ENCODE measurements at places on chromosomes 3 and 15. TPM values are rescaled to one million over a fixed set of nuclear protein-coding genes. Genes with fewer than 3 reads are reported as not detected.

The CLDN1 gene
- total RNA-seq, result 9.0 TPM

The ADPRH gene
- 7.5 TPM for total RNA-seq

The KCNH8 gene
- 0.08 TPM for total RNA-seq

The UROC1 gene
- total RNA-seq, result not detected

DNA sequence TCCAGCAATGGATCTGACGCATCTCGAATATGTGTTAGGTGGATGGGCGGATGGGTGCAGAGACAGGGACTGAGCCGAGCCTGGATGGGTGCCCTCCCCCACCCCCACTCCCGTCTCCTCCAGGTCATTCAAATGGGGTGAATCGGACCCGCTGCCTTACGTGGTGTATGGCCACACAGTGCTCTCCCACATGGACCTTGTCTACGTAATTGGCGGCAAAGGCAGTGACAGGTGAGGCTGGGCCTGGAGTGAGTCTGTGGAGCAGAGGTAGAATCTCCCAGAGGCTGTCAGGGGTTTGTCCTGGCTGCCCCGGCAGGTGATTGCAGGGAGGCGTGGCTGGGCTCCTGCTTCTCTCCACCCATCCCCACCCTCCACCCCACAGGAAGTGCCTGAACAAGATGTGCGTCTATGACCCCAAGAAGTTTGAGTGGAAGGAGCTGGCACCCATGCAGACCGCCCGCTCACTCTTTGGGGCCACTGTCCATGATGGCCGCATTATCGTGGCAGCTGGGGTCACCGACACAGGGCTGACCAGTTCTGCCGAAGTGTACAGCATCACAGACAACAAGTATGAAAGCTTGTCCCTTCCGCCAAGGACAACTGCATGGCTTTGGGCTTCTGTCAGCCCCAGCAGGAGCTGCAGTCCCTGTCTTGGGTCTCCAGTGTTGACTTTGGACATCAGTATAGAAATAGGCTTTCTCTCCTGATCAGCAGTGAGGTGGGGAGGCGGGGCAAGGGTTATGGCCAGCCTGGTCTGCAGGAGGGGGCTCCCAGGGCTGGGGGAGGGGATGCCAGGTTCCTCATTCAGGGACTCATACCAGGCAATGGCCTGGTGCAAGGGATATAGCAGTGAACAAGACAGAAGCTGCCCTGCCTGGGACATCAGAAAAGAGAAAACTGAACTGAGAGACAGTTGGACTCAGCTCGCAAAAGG, 3.4 kb downstream of the KLHL40 start:
- DNase-seq, result no peak

- no peak for DNase-seq
Observed at GRCh38 chr15:41556677-41557076, 2.3 kb upstream of the TYRO3 start.

GRCh38 chr3:64355401-64355807, 130.1 kb upstream of the PRICKLE2 start:
- DNase-seq, result no peak

DNA sequence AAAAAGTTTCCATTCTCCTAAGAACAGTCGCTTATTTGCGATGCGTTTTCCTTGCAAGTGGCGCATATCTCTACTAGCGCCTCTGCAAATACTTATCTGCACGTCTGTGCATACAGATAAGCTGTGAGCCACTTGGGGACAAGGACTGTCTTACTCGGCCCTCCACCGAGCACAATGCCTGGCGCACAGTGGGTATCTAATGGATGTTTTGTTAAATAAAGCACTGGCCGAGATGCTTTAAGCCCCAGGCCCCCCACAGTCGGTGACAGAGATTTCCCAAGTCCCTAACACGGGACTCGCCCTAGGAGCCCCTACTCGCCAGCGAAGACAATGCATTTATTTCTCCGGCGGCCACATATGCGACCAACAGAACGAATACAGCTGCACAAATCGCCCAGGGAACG, 503 bp downstream of the HLTF start:
- DNase-seq, result no peak

GRCh38 chr3:72157748-72158638, 373.0 kb upstream of the PROK2 start:
- no peak for DNase-seq

GRCh38 chr15:71168166-71168834, 53.0 kb downstream of the THSD4 start:
- DNase-seq, result no peak

DNA sequence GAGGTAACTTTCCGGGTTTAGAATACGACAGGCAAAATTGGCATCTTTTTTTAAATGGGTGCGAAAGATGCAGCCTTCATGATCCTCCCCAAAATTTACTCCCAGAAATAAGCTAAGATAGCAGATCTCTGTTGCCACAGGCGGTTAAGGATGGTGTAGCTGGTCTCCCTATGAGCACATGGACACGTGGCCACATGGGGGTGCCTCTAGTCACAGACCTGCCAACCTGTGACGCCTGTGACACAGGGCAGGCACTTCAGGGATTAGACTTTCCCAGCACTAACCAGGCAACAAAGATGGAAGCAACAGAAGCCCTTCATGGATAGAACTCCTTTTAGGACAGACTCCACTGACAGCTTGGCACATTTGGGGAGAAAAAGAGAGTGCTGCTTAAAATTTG, 320.3 kb downstream of the THSD4 start:
- DNase-seq, result no peak

Data from right atrium auricular region (tissue), 2 donors.